ENCODE measurements at places on chromosomes 16 and 17.

DNA sequence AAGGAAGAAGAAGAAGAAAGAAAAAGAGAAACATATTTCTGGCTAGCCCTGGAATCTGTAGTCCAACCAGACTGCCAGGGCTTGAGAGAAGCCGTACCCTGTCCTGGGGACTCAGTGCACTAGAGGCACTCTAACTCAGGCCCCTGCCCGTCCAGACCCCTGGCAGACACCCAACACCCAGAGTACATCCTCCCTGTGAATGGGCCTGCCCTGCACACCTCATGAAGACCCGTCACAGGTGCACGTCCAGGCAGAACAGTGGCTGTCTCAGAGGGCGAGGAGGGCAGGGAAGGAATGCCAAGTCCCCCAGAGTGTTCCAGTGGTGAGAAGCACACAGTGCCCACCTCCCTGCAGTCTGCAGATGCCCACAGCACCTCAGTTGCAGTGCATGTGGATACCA, 23.0 kb downstream of the MPG start:
- DNase-seq, result no peak

- no peak for DNase-seq
Observed at GRCh38 chr17:66138120-66138519, 53.8 kb downstream of the CEP112 start.

GRCh38 chr17:8117980-8118768, at the start of gene ALOXE3:
TSS of gene ALOXE3 (minus strand) at chr17:8118514. CDS start at chr17:8117990, 524 bp downstream.
- no peak for DNase-seq

DNA sequence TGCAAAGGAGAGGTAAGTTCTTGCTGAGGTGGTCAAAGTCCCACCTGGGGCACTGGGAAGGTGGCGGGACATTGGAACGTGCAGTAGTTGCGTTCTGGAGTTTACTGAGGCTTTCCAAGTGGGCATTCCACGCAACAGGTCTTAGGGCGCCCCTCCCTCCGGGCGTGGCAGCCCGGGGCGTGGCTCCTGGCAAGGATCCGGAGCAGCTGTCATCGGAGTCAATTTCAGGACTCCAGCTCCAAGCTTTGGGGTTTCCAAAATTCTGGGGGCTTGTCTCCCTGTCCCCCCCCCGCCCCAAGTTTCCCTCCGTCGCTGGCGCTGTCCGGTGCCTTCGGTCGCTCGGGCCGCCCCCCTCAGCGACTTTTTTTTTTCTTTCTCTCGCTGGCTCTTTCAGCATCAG, 43.1 kb upstream of the AMZ2 start:
- DNase-seq, result no peak

DNA sequence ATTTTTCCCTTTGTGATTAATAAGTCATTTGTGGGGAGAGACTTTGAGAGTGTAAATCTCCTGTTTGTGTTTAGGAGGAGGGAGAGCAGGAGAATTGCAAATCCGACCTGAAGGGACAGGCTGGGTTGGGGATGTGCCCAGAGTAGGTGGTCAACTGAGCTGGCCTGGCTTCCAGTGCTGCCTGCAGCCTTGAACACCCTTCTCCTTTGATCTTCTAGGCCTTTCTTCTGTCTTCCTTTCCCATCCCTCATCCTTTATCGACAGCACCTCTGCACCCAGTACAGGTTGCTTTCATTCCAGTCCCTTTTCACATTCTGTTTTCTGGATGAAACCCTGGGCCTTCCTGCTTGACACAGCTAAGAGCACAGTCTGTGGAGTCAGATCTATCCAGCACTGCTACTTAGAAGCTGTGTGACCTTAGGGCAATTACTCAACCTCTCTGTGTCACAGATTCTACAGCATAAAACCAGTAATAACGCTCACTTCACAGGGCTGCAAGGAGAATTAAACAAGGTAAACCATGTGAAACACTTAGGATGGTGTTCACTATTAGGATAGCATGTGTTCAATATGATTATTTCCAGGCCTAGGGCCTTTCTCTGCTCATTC, 1.0 kb upstream of the CSNK2A2 start:
- DNase-seq, result no peak

DNA sequence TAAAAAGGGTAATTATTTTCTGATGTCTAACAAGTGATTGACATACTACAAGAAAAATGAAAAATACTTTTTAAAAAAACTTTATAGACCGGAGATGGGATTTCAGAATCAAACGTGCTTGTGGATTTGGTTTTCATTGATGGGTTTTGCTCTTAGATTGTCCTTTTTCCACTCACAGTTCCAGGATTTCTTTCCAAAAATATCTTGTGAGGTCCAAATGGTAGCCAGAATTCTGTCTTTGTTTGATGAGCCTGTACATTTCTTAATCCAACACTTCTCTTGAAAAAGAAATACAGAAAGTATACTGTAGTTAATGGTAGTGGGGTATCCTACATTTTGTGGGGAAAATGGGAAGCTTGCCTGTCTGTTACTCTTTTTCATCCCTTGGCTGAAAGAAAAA, 329.3 kb downstream of the KCNJ2 start:
- no peak for DNase-seq

DNA sequence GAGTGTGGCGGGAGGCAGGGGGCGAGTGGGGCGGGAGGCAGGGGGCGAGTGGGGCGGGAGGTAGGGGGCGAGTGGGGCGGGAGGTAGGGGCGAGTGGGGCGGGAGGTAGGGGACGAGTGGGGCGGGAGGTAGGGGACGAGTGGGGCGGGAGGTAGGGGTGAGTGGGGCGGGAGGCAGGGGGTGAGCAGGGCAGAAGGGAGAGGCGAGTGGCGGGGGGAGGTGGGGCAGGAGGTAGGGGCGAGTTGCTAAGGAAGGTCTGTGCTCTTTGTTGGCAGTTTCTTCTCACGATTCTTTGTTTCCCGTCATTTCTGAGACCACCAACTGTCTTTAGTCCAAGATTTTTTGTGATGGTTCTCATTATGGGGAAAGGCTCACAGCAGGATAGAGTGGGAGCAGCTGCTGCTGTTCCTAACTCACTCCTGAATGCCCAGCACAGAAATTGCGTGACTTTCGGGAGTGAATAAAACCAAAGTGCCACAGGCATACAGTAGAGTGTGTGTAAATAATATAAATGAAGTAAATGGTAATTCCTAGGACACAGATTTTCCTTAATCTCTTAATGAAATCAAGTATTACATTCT, 44.7 kb downstream of the COG7 start:
- no peak for DNase-seq

DNA sequence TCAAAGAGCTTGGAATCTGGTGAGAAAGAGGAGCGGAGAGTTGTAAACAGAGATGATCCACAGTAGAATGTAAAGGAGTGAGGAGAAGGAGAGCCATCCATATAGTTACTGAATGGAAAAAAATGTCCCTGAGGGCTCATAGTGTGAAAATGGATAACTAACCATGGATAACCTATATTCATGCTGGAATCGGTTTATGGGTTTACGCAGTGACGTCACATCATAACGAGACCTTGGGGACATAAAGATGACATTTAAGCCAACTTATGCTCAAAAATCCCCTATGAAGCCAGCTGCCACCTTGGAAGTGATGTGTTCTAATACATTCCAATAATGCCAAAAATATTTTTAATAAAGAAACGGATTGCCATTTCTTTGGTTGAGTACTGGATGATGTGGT, 22.5 kb downstream of the IRX6 start:
- no peak for DNase-seq

DNA sequence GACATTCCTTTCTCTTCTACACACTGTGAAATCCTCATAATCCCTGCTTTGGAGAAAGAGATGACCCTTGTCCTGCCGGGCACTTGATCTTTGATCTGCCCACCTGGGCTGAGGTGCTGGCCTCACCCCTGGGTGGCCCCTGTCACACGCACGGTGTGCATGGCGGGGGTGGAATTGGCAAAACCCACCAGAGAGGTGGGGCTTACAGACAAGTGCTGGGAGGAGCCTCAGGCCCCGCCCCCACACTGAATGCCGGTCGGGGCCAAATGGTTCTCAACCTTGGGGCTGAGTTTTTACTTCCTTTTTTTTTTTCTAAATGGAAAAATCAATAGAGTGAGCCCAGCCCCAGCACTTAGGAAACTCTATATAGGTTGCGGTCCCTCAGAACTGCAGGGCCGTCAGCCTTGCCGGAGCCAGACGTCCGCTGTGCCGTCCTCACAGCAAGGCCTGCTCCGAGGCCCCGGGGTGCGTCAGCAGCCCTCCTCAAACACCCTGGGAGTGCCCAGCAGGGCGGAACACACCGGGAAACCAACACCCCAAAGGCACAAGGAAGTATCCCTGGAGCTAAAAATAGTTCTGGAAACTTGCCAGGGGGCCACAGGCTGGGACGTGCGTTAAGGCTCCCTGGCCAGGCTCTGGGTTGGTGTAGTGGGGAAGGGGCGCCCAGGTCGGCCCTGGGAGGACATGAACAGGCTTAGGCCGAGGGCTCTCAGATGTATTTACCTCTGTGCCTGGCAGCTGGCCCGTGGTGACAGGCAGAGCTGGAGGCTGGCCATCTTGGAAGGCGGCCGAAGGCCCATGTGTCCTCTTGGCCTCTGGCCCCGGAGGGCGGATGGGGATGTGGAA, 11.0 kb downstream of the GPRC5C start:
- DNase-seq, result no peak

GRCh38 chr16:56195151-56195550, 3.9 kb downstream of the GNAO1 start:
- DNase-seq, result no peak

GRCh38 chr16:89347807-89348206, 130.3 kb downstream of the ZNF778 start:
- DNase-seq, result no peak

GRCh38 chr17:33416131-33416530, 123.0 kb upstream of the ASIC2 start:
- no peak for DNase-seq

GRCh38 chr17:3596804-3597464, 12.3 kb downstream of the TRPV1 start:
- no peak for DNase-seq

- DNase-seq, result no peak
Observed at GRCh38 chr16:57998992-57999365, 1.5 kb downstream of the ZNF319 start.

GRCh38 chr16:67716097-67716496, 3.0 kb downstream of the GFOD2 start:
- no peak for DNase-seq

GRCh38 chr17:79019632-79020584, 4.1 kb upstream of the C1QTNF1 start:
- DNase-seq, result no peak

GRCh38 chr16:3129137-3130131, 5.4 kb upstream of the ZNF213 start:
- DNase-seq, result peak; percentile 43

DNA sequence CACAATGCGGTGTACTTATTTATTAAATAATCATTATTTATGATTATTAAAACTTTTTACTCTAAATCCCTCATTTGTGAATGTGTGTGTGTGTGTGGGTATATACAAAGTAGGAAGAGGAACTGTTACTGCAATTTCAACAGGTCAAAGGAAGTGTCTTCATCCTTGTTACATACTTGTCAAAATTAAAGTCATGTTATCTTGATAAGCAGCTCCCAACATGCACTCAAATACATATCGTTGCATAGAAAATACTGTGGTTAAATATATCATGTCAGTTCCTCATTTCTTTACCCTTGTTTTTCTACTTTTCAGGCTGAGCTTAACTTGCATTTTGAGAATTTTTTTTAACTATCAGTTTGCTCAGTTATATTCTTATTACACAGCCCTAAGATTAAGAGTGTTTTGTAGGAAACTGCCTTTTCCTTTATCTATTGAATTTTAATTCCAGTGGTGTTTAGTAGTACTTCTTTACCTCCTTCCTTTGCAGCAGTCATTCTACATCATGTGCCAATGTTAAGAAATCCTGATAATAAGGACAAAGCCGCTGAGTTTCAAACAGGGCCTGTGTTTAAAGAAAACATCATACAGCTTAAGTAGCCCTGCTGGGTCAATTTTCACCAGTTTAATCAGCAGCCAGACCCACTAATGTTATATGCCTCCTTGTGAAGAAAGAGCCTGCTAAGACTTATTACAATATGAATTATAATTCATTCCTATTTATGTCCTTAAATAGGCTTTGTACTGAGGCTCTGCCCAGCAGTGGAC, 7.2 kb downstream of the EFCAB5 start:
- no peak for DNase-seq

DNA sequence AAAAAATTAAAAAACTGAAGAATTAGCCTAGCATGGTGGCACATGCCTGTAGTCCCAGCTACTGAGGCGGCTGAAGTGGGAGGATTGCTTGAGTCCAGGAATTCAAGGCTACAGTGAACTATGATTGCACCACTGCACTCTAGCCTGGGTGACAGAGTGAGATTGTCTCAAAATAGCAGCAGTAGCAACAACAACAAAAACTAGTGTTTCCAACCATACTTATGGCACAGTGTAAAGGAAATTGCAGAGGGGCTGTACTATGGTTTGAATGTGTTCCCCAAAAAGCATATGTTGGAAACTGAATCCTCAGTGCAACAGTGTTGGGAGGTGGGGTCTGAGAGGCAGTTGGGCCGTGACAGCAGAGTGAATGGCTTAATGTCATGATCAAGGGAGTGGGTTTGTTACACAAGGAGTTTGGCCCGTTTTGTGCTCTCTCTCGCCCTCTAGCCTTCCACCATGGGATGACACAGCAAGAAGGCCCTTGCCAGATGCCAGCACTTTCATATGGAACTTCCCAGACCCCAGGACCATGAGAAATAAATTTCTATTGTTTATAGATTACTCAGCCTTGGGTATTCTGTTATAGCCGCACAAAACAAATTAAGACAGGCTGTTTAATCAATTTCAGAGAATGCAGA, 70.0 kb downstream of the PGS1 start:
- no peak for DNase-seq

GRCh38 chr17:82909322-82909904, 69.6 kb upstream of the ZNF750 start:
- DNase-seq, result no peak

- DNase-seq, result no peak
Observed at GRCh38 chr16:4241928-4242283, at the start of gene SRL. TSS of gene SRL (minus strand) at chr16:4242080. CDS start at chr16:4242067, 13 bp downstream.

- DNase-seq, result no peak
Observed at GRCh38 chr17:67168496-67168895, 76.5 kb downstream of the HELZ start.

- no peak for DNase-seq
Observed at GRCh38 chr16:4522051-4522581, 16.5 kb downstream of the CDIP1 start.

GRCh38 chr16:84726669-84727467, 27.1 kb downstream of the USP10 start:
- no peak for DNase-seq

- DNase-seq, result no peak
Observed at GRCh38 chr17:75557852-75558665, 29.5 kb upstream of the MYO15B start.

Data from AG09309 (cell line).